ENCODE measurements at places on chromosomes 12 and 14. TPM values are rescaled to one million over a fixed set of nuclear protein-coding genes. Genes with fewer than 3 reads are reported as not detected.

The BLTP3B gene
- total RNA-seq: 51.1 TPM

The OTX2 gene
- total RNA-seq: not detected

The SPTB gene
- total RNA-seq: under 0.01 TPM

The DTX1 gene
- total RNA-seq: not detected

The ACOT6 gene
- not detected for total RNA-seq

The OTOGL gene
- 1.6 TPM for total RNA-seq

The ENDOU gene
- 0.40 TPM for total RNA-seq
